ENCODE measurements at places on chromosomes 1 and 21. TPM values are rescaled to one million over a fixed set of nuclear protein-coding genes. Genes with fewer than 3 reads are reported as not detected.

DYNLT5 gene
- total RNA-seq: 0.52 TPM

MDM4 gene
- total RNA-seq: 56.9 TPM

ARHGAP29 gene
- total RNA-seq: 39.1 TPM

GPR25 gene
- total RNA-seq: not detected

CYP4Z1 gene
- 1.0 TPM for total RNA-seq

OR2G6 gene
- total RNA-seq: not detected

OR2L8 gene
- not detected for total RNA-seq

LMX1A gene
- 1.6 TPM for total RNA-seq

SERTAD4 gene
- 1.6 TPM for total RNA-seq

CSF3R gene
- total RNA-seq: 3.7 TPM

GBP4 gene
- 3.7 TPM for total RNA-seq

REN gene
- not detected for total RNA-seq

PRDM16 gene
- 4.7 TPM for total RNA-seq

C1orf226 gene
- 0.52 TPM for total RNA-seq

NHLH1 gene
- not detected for total RNA-seq

PTAFR gene
- 2.1 TPM for total RNA-seq

TMEM54 gene
- total RNA-seq: 5.2 TPM

DLGAP3 gene
- not detected for total RNA-seq

LCE6A gene
- total RNA-seq: not detected

FAM151A gene
- not detected for total RNA-seq

SLAMF1 gene
- not detected for total RNA-seq

HP1BP3 gene
- 192 TPM for total RNA-seq

CAMSAP2 gene
- 23.0 TPM for total RNA-seq

RNU1-1 gene
- total RNA-seq: under 0.01 TPM

NCSTN gene
- 53.8 TPM for total RNA-seq

MECR gene
- total RNA-seq: 25.1 TPM

RER1 gene
- total RNA-seq: 35.5 TPM

LSS gene
- 14.1 TPM for total RNA-seq

RIIAD1 gene
- total RNA-seq: not detected

EPHA10 gene
- not detected for total RNA-seq

TFF2 gene
- total RNA-seq: not detected

TAF5L gene
- total RNA-seq: 9.9 TPM

SHCBP1L gene
- under 0.01 TPM for total RNA-seq

C8B gene
- total RNA-seq: not detected

SNRNP40 gene
- total RNA-seq: 84.5 TPM

TMPRSS15 gene
- total RNA-seq: 0.52 TPM

PRKCZ gene
- 4.2 TPM for total RNA-seq

SH2D5 gene
- under 0.01 TPM for total RNA-seq

DPM3 gene
- 13.6 TPM for total RNA-seq

PDC gene
- total RNA-seq: not detected

GPX7 gene
- total RNA-seq: 96.0 TPM

RGS13 gene
- total RNA-seq: under 0.01 TPM

MSTO1 gene
- 16.2 TPM for total RNA-seq

CD58 gene
- total RNA-seq: 15.1 TPM

ACTA1 gene
- 2,324 TPM for total RNA-seq

SEMA4A gene
- 4.2 TPM for total RNA-seq

GJA9 gene
- not detected for total RNA-seq

MAP1LC3C gene
- total RNA-seq: 5.7 TPM

LMO4 gene
- total RNA-seq: 33.9 TPM

FBLIM1 gene
- 7.3 TPM for total RNA-seq

CALML6 gene
- total RNA-seq: 191 TPM

COL9A2 gene
- 7.8 TPM for total RNA-seq

Measured in skeletal muscle tissue (tissue), 5 donors.